ENCODE measurements at places on chromosomes 3 and 15.

DNA sequence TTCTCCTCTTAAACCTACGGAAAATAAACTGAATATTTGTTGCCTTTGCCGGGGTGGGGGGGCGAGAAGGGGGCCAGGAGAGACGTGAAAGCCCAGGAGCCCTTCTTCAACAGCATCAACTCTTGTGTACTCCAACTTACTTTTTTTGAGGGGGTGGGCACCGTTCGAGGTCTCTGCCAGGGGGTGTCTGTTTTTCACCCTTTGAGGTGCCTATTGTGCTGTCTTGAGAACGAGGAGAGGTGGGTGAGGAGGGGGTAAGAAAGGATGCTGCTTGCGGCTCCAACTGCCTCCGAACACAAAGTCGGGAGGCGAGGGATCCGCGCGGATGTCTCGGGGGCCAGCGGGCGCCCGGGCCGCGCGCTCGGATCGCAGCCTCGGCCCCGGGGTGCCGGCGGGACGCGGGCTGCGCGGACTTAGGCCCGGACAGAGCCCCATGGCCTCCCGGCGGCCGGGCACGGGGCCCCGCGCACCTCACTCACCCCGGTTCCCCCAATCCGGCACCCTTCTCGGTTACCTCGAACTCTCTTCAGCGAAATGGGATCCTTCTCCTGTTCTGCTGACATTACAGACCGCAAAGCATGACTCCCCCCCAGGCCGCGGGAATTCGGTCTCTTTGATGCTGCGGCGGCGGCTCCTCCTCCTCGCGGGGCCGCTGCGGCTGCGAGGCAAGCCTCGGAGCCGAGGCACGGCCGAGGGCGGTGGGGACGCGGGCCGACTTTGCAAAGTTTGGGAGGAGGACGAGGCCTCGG lies 650 bp downstream of the PYGO1 start:
- DNase-seq = no peak

DNA sequence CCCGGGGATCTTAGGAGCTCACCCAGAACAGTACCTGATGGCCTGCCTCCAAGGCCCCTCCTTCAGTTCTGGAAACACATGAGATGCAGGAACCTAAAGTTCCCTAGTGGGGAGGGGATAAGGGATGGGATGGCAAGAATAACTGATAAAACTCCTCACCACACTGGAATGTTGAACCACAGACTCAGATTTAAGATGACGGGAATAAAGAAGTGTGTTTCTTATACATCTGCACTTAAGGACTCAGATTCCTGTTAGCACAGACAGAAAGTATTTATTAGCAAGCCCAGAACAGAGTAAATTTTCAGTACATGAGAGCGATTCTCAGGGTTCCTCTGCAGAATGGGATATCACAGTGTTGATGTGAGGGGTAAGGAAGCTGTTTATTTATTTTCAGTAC lies 245.2 kb downstream of the TLE3 start:
- DNase-seq = no peak

- DNase-seq = no peak
These were observed 33.1 kb downstream of the PTX3 start for GRCh38 chr3:157469561-157470294.

DNA sequence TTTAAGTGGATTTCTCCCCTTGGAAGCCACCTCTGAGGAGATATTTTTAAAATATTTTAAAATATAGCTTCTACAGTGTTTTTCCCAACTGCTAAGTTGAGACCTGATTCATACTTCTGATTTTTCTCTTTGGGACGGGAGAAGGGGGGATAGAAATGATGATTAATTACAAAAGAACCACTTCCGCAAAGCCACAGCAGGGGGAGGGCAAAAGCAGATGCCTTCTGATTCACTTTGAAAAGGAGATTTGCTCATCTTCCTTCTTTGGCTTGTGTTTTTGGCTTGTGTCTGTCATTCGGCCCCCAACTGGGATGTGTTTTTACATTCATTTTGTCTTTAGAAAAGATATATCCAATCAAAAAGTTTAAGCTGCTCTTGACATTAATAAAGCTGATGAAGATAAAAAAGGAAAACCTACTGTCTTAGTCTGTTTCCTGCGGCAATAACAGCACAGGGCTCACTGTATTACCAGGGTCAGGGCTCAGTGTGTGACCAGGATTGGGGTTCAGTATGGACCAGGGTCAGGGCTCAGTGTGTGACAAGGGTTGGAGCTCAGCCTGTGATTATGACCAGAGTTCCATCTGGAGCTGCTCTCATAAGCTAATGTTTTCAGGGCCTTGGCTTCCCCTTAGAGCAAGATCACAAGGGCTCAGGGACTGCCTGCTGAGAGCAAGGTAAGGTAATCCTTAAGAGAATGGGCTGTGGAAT lies 223.2 kb downstream of the MTHFS start:
- no peak for DNase-seq

- no peak for DNase-seq
These were observed 1.6 kb upstream of the DALRD3 start for GRCh38 chr3:49019941-49020329.

GRCh38 chr15:90903733-90904536 lies 833 bp downstream of the MAN2A2 start:
- DNase-seq = no peak

GRCh38 chr15:79450648-79451047 lies 18.5 kb downstream of the MINAR1 start:
- no peak for DNase-seq

All from stimulated activated CD8-positive, alpha-beta memory T cell treated with anti-CD3 and anti-CD28 coated beads, Interleukin-2, amount 100 ng/mL, for 48 hours (primary cell).